GM23248 (cell line): ENCODE measurements at places on chromosomes 4 and X. TPM values are rescaled to one million over a fixed set of nuclear protein-coding genes. Genes with fewer than 3 reads are reported as not detected.

Gene FGF5
- polyA plus RNA-seq: 59.9 and 63.7 TPM in 2 replicates

- no peak for DNase-seq
Measured at GRCh38 chrX:53768451-53768850, 81.9 kb upstream of the HUWE1 start.

GRCh38 chrX:64229154-64229553, 1.3 kb downstream of the ASB12 start:
- no peak for DNase-seq

DNA sequence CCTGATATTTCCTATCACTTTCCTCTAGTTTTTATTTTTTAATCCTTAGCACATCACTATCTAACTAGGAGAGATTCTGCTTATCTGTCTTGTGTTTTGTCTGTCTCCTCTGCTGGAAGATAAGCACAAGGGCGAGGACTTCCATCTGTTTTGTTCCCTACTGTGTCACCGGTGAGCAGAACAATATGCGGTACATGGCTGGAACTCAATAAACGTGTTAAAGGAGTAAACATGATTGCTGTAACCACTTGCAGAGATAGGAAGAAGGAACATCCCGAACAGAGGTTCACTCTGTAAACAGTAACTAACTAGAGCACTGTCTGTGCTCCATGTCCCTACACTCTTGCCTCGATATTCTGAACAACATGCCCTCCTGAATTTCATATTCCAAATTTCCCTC, 5.2 kb downstream of the HS3ST1 start:
- DNase-seq: no peak

- DNase-seq: peak; percentile 7
Measured at GRCh38 chrX:38335382-38335781, 8.1 kb upstream of the RPGR start.

DNA sequence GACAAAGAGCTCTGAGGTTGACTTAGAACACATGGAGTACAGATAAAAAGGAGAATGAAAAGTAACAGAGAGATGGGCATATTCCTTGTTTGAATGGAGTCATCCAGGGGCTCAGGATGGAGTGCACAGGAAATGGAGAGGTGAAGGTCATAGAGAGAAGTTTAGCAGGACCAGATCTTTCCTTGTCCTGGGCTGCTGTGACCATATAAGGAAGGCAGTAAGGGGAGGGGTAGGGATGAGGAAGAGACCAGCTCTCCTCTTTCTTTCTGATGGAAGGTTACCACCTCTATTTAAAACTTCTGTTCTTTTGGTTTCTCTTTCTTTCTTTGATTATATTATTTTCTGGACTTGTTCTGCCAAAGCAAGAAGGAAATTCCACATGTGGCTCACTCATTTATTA, 27.0 kb downstream of the AR start:
- no peak for DNase-seq

DNA sequence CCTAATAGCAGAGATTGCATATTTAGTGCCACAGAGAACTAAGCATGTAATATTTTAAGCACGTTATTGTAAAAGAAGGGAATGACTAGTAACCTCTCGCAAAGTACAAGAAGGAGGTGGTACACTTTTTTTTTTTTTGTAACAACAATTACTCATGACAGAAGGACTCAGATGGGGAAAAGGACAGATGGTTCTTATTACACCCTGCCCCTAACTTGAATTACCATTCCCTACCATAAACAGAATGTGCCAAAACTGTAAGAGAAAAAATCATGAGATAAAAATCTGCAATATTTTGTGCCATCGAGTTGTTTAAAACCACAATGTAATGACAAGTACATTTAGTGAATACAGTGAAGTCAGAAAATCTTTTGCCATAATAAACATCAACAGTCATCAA, 33.0 kb upstream of the RAPGEF2 start:
- peak; percentile 72 for DNase-seq
